Fibroblast of the conjunctiva (primary cell): ENCODE measurements at places on chromosomes 11 and 22.
A peak's percentile ranks its signal among the peaks of the same experiment; 100 is the strongest.

GRCh38 chr22:41857155-41857859 lies 24.4 kb downstream of the SREBF2 start:
- peak; percentile 35 for DNase-seq

GRCh38 chr11:132101881-132102280 lies 731.5 kb downstream of the NTM start:
- no peak for DNase-seq

DNA sequence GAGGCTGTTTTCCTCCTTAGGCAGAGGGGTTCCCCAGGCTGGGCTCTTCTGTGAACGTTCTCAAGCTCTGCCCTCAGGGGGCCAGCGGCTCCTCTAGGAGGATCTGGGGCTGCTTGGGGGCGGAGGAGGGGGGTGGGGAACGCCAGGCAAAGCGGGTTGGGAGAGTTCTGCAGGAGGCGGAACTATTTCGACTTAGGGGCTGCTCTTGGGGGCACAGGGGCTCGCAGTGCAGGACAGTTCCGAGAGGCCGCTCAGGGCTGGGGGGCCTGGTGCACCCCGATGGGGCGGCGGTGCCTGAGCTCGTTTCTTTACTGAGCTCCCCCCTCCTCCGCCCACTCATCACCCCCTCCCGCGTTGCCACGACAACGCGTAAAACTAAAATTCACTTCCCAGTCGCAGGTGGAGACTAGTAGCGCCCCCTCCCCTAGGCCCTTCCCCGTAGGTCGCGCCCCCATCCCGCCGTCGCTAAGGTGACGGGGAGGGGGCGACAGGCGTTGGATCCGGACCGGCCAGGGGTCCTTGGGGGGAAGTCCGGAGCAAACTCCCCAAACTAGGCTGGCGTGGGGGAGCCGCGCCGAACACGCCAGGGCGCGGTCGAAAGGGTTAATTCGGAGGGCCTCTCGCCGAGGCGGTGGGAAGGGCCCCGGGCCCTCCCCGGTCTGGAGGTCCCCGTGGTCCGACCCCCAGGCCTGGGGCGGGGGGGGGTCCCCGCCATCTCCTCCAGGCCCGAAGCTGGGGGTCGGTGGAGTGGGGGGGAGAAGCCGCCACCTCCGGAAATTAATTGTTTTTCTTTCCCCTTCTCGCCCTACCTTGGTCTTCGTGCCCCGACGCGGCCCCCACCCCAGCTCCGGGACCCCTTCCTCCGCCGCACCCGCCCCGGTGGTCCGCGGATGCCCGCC lies 857 bp downstream of the SHANK3 start:
- no peak for DNase-seq

DNA sequence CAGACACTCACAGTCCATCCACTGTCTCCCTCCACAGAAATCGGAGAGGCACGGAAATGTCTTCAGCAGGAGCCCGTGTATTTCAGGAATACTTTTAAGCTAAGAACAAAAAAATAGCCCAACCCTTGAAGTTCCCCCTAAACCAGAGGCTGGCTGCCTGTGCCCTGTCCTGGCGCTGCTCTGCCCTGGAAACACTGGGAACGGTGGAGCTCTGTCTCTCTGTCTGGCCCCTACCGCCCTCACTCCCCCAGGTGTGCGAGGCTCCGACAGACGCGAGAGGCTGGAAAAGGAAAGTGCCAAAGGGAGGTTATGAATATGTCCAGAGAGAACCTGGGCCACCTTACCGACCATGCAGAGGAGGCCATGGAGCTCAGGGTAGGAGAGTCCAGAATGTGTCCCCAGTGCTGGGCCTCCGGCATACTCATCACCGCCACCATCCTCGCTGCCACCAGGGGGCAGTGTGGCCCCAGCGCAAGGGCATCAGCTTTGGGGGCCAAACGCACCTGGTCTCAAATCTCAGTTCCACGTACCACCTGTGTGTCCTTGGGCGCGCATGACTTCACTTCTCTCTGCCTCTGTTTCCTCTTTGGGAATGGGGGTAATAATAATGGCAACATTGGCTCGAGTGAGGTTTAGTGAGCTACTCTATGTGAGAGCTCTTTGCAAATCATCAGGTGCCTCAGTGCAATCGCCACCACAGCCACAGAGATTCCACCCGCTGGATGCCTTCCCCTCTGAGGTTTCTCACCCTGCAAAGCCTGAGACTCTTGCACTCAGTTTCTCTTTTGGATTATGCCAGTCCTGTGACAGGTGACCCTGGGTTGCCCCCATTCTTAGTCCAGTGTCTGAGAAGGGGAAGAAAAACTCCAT lies 10.4 kb upstream of the SLCO2B1 start:
- DNase-seq, result no peak

- no peak for DNase-seq
Measured at GRCh38 chr11:123760894-123761293, 6.6 kb upstream of the OR6X1 start.

- DNase-seq, result no peak
Measured at GRCh38 chr22:27337676-27338075, 463.9 kb downstream of the MN1 start.

DNA sequence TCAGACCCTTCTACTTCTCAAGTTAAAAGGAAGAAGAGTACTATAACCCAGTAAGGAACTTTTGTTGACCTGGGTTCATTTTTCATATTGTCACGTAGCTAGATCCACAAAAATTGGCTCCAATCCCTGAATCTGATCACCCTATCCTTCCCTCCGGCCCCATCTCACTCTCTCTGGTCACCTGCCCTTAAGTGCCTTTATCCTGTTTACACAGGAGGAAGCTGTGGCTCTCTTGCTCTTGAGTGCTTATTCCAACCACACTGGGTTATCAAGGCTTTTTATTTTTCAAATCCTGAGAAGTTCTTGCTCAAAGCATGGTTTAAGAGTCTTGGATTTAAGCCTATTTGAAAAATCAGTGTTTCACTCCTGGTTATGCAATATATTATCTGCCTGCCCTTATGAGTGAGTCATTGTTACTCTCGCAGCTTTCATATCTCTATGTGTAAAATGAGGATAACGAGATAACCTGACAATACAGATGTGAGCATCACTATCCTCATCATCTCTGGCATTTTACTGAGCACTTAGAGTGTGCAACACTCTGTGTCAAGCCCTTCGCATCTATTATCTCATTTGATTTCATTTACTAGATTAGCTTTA lies 293.9 kb downstream of the GUCY1A2 start:
- DNase-seq, result no peak

GRCh38 chr22:45504373-45505341 lies 2.0 kb downstream of the FBLN1 start:
- peak; percentile 43 for DNase-seq
